Activated CD4-positive, alpha-beta T cell treated with anti-CD3 and anti-CD28 coated beads for 24 hours (primary cell): ENCODE measurements at places on chromosomes 7 and 10.

DNA sequence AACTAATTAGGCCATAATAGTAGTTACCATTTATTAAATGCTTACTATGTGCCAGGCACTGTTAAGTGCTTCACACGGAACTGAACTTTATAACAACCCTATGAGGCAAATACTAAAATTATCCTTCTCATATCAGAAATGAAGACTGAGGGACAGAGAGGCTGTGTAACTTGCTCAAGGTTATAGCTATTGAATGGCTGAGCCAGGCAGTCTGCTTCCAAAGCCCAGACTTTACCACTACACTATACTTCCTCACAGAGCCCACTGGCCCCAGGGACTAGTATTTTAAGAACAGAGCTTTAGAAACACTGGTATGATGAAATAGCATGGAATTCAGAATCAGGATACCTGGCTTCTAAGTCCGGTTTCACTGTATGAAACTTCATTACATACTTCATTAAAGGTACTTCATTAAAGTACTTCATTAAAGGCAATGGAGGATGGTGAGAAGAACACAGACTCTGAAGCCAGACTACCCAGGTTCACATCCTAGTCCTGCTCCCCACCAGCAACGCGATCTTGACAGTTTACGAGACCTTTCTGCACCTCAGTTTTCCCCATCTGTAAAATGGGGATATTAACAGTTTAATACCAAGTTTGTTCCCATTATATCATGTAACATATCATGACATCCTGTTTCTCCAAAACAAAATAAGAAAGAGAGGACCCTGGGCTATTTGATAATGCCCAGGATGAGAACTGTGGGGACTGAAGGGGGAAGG is 19.6 kb downstream of the ANXA11 start:
- no peak for DNase-seq

DNA sequence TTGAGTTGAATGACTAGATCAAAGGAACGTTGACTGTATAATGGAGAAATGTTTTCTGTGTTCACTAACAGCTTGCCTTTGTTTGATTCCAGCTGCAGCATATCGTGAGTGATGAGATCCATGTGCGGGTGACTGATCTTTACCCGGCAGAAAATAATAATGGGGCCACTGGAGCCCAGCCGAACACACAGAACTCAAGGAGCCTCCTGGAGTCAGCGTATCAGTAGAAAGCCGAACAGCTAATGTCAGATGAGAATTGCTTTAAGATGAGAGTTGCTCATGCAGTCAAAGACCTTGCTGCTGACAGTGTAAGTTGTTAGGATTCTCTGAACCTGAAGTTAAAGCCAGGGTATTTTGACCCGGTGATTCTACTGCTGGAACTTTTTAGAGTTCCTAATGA is 34.3 kb upstream of the MTPAP start:
- no peak for DNase-seq

DNA sequence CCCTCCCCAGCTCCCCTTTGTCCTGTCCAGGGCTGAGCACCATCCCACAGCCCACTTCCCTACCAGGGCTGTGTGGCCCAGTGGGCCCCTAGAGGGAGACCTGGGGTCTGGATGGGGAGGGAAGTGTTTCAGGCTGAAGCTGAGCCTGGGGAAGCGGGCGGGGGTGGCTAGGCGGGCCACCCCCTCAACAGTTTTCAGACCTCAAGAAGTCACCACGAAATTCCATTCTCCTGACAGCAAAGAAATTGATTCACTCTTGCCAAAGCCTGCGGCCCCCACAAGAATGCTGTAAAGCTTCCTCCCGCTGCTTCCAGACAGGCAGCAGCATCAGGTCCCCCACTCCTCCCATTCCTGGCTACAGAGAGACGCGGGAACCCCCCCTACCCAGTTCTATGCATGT is 2.5 kb upstream of the LFNG start:
- no peak for DNase-seq

DNA sequence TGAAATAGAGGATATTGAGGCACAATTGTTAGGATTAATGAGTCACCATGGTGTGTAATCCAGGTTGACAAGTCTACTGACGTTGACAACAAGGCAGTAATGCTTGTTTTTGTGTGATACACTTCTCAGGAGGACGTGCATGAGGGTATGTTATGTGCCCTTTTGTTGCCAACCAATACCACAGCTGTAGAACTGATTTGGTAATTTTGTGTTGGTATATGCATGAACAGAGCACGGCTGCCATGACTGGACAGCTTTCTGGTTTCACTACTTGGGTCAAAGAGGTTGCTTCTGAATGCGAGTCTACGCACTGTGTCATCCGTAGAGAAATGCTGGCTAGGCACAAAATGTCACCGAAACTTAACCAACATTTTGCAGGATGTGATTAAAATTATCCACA is 32.9 kb downstream of the PHTF2 start:
- peak; percentile 8 for DNase-seq
